ENCODE measurements at places on chromosomes 13 and 19. TPM values are rescaled to one million over a fixed set of nuclear protein-coding genes. Genes with fewer than 3 reads are reported as not detected.

The SIGLEC9 gene
- total RNA-seq: not detected

The IFI30 gene
- total RNA-seq: not detected

The RAB3A gene
- 0.65 TPM for total RNA-seq

The CACNA1A gene
- 0.65 TPM for total RNA-seq

The C19orf67 gene
- total RNA-seq: not detected

The ATP7B gene
- 4.2 TPM for total RNA-seq

The LRFN3 gene
- total RNA-seq: 9.6 TPM

The TMC4 gene
- not detected for total RNA-seq

The CYP4F8 gene
- total RNA-seq: not detected

The CNMD gene
- not detected for total RNA-seq

The ADPRHL1 gene
- 1.1 TPM for total RNA-seq

The GRK1 gene
- not detected for total RNA-seq

The CGB5 gene
- total RNA-seq: not detected

The FFAR1 gene
- total RNA-seq: not detected

The MUC16 gene
- total RNA-seq: not detected

The CEACAM8 gene
- not detected for total RNA-seq

The SRRM5 gene
- total RNA-seq: 0.10 TPM
